ENCODE measurements at places on chromosomes 2 and 18. TPM values are rescaled to one million over a fixed set of nuclear protein-coding genes. Genes with fewer than 3 reads are reported as not detected.
A peak's percentile ranks its signal among the peaks of the same experiment; 100 is the strongest.

Gene GAL3ST2
- polyA plus RNA-seq: 0.76 TPM

DNA sequence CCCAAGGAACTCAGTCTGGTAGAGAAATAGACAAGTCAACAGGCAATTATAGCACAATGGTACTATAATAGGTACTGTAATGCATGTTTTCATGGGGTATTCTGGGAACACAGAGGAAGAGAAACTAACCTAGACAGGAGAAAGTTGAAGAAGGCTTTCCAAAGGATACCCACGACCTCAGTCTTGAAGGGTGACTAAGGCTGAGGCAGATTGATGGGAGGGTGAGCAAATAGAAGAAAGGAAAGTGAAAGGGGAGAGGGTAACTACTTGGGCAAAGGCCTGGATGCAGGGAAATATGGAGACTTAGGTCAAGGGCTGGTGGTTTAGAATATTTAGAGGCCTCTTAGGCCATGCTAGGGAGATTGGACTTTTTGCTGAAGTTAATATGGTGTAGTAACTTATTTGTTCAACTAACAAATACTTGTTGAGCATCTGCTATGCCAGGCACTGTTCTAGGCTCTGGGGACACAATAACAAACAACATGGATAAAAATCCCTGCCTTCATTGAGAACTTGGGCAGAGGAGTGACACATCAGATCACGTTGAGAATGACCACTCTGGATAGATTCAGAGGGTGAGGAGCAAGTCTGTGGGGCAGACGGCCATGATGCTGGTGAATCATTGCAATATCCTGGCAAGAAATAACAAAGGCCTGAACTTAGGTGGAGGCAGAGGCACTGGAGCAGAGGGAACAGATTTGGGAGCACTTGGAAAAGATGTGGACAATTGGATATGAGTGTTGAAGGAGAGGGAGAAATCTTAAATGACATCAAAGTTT lies 56.4 kb downstream of the PLB1 start:
- no peak for DNase-seq

Gene ABCG5
- 0.63 TPM for polyA plus RNA-seq

GRCh38 chr2:27581417-27582128 lies 1.3 kb upstream of the ZNF512 start:
- no peak for DNase-seq

- no peak for DNase-seq
Observed at GRCh38 chr2:217429981-217430500, 570.2 kb upstream of the TNP1 start.

Gene SERPINB11
- not detected for polyA plus RNA-seq

Gene EMILIN2
- 11.8 TPM for polyA plus RNA-seq

DNA sequence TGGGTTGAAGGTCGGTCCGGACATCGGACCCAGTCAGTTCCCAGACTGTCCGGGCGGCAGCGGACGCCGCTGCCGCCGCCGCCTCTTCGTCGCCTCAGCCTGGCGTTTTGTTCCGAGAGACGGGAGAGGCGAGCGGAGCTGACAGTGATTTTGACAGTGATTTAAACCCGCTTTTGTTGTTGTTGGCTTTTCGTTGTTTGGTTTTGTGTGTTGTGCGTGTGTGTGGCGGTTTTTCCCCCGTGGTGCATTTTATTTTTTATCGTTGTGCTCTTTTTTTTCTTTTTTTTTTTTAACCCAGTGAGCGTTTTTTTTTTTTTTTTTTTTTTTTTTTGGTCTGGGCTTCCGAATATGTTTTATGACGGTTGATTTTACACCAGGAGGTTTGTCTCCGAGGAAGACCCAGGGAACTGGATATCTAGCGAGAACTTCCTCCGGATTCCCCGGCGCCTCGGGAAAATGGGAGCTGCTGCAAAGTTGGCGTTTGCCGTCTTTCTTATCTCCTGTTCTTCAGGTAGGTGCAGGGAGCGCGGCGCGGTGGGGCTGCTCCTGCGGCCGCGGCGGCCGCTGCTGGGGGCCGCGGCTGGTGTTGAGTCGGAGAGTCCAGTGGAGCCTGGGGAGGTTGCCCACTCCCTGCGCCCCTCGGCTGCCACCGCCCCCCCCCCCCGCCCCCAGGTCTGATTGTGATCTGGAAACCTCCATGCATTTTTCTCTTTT lies at the start of gene ACVR2A:
ACVR2A (plus strand) TSS at position 333 of the 714 bp plus-strand sequence; CDS start at position 457, 124 bp downstream.
- DNase-seq: peak; percentile 68

Gene NT5DC4
- polyA plus RNA-seq: 0.83 TPM
